Kidney capillary endothelial cell (primary cell): ENCODE measurements at places on chromosomes 5 and 9.

DNA sequence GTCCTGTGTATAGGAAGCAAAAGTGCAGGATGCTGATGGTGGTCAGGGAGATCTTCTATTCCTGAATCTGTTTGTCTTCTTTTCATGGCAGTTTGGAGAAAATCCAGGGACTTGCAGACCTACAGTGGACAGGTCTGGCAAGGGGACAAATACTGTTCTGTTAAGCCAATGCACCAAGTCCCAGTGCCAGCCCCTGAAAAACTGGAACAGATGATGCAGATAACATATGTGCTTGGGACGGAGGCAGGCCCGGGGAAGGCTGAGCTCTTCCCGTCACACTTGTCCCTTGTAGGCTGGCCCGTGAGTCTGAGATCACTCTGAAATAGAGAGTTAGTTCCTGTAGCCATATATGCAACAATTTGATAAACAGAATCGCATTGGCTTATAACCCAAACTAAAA is 265.7 kb downstream of the MTRR start:
- no peak for DNase-seq

GRCh38 chr5:56319526-56320181 is 86.5 kb upstream of the ANKRD55 start:
- no peak for DNase-seq

DNA sequence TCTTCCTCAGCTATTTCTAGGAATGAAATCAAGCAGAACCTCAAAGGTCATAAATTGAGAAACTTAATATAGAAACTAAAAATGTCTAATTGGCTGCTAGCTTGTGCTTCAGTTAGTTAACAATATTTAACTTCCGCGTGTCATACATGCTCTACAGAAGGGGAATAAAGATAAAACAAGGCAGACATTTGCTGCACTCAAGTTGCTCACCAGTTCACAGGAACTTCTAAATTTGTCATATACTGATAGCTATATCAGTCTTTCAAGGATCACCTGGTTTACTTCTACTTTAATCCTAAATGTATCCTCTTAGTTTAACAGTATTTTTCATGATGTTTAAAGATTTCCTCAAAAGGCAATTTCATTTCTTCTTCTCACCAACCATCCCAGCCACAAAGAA is 8.4 kb downstream of the CCNH start:
- no peak for DNase-seq

- no peak for DNase-seq
These were observed 19.2 kb upstream of the HEXB start for GRCh38 chr5:74665816-74666215.

DNA sequence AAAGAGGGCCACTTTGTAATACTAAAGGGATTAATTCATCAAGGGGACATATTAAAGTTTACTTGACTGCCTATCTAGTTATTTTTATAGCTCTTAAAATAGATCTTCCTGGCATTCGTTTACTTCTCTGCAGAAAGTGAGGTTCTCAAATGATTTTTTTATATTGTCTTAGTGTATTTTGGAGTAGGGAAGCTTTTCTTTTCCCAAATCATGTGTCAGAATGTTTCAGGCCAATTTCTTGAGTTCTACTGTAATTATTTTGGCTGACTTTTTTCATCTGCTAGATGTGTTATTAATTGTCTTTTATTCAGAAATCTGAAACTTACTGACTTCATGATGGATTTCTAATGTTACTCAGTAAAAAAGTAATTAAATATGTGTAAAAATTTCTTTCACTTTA is 60.2 kb upstream of the FBXL7 start:
- DNase-seq = no peak
